ENCODE measurements at places on chromosomes 5 and 9. TPM values are rescaled to one million over a fixed set of nuclear protein-coding genes. Genes with fewer than 3 reads are reported as not detected.

Gene ZCCHC9
- 20.3 TPM for total RNA-seq

Gene PCDHB12
- 2.4 TPM for total RNA-seq

Gene ENG
- total RNA-seq: 115 TPM

Gene ZDHHC12
- 21.2 TPM for total RNA-seq

Gene SAPCD2
- total RNA-seq: 0.78 TPM

Gene ACTL7A
- not detected for total RNA-seq

DNA sequence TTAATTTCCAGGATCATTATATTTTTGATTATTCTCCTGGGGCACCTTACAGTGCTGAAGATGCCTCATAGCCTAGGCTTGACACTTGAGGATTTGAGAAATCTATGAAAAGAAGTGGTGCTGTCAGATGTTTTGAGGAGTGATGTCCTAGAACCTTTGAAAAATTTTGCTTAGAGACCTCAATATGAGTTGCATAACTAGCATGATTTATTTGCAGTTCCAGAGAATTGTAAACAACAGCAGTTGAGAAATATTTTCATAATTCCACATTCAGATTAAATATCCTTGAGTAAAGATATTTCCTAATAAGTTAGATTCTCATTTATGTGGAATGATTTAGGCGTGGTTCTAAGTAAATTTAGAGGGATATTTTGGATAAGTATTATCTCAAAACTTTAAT is 225.8 kb downstream of the ADAMTSL1 start:
- DNase-seq: no peak
- no peak overlapping the region for H3K27ac ChIP-seq
- H3K27me3 ChIP-seq: no peaks in the 10 kb centered on the region

GRCh38 chr5:150347451-150347850 is 10.0 kb upstream of the TCOF1 start:
- H3K36me3 ChIP-seq: no peaks in the 10 kb centered on the region
- H3K27ac ChIP-seq: no peak overlapping the region
- no peak overlapping the region for H3K4me3 ChIP-seq
- no peaks in the 10 kb centered on the region for H3K27me3 ChIP-seq
- H3K4me1 ChIP-seq: no peaks in the 10 kb centered on the region

- H3K4me3 ChIP-seq: peak overlapping the region; percentile 29
- no peak for DNase-seq
- H3K36me3 ChIP-seq: no peaks in the 10 kb centered on the region
Observed at GRCh38 chr5:79513308-79513703, 628 bp downstream of the HOMER1 start.
